ENCODE measurements at places on chromosomes 7 and 10.

DNA sequence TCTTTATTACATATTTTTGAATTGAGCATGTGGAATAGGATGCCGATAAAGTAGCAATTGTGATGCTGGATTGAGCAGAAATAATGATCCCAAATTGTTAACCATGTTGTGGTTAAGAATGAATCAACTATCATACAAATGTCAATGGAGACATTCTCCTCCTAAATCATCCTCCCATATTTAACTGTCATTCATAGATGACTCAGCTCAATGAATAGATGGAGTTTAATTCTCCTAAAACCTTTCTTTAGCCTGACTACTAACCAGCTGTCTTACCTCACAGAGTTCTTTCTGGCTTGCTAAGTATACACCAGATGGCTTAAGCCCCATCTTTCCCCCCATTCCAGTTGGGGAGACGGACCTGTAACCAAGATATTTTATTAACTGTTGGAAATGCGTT, 23.4 kb upstream of the NPS start:
- no peak for DNase-seq

- no peak for DNase-seq
Observed at GRCh38 chr10:6395606-6396005, 184.5 kb downstream of the PRKCQ start.

DNA sequence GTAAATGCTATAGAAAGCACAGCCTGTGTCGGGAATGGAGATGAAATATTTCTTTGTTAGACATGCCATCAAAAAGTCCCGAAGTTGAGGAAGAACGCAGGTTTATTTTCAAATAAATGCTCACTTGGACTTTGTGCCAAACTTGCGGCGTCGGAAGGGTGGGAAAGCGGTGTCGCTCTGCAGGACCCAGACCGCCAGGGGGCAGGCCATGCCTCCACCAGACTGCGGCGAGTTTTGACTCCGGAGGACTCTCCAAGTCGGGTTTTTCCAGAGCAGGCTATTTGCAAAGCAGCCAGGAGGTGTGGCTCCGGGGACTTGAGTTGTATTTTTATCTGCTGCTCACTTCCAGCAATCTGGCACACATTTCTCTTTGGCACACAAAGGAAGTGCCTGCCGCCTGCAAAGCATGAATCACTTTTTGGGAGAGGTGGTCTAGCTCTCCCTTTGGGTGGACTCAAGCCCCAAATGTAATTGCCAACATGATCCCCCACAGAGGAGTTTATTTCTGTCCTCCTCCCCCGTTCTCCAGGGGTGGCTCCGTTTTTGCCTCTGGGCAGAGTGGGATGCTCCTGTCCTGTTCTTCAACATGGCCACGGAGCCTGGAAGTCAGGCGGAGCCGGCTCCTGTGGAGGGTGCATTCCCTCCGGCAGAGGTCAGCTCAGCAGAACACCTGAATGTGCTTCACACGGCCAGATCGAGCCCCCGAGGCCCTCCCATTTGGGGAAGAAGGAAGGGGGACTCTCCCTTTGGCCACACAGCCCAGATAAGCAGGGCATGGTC, 82.3 kb upstream of the GPR26 start:
- DNase-seq, result peak; percentile 45

DNA sequence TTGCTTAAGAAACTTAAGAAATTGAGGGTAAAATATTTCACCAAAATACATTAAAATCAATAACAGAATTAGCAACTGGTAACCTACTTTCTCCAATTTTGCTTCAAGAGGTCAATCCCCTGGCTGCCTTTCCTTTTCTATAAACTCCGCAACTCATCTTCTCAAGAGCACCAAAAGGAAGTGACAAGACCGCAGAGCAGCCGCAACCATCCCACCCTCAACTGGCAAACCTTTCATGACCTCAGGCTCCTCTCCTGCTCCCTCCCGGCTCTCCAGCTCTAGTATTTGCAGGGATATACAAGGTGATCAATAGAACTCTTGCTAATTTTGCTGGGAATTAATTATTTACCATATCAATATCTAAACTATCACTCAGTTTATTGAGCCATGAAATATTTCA, 88.9 kb downstream of the ATE1 start:
- DNase-seq, result no peak

GRCh38 chr7:132030883-132031282, 474.5 kb upstream of the PODXL start:
- no peak for DNase-seq

DNA sequence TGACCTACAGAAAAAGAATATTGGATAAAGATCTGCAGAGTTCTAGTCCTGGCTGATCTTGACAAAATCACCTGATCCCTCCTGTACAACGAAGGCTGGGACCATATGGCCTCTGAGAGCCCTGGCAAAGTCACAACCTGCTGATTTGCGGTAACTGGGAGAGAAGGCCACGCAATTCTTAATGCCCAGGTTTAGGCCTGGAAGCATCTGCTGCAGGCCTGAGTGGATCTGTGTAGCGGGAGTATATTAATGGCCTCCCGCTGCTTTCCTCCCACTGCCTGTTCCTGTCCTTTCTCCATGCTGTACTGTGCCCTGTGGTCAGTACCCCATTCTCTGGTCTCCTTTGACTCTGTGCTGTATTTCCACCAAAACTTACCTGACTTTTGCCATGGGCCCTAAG, 24.2 kb downstream of the AKR1B1 start:
- no peak for DNase-seq

DNA sequence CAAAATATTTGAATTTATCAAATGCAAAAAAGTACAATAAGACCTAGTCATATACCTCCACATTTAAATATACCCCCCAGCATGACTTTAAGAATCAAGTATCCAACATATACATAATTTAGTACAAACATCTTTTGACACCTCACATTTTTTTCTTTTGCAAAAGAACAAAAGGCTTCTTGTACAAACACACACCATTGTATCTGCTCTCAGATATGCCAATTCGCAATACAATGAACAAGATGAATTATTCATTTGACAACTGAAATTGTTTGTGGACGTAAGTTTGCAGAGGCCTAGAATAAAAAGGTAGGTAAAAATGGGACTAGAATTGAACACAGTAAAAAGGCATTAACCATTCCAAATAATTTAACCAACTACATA, 154.4 kb downstream of the CACNA2D1 start:
- DNase-seq, result no peak

DNA sequence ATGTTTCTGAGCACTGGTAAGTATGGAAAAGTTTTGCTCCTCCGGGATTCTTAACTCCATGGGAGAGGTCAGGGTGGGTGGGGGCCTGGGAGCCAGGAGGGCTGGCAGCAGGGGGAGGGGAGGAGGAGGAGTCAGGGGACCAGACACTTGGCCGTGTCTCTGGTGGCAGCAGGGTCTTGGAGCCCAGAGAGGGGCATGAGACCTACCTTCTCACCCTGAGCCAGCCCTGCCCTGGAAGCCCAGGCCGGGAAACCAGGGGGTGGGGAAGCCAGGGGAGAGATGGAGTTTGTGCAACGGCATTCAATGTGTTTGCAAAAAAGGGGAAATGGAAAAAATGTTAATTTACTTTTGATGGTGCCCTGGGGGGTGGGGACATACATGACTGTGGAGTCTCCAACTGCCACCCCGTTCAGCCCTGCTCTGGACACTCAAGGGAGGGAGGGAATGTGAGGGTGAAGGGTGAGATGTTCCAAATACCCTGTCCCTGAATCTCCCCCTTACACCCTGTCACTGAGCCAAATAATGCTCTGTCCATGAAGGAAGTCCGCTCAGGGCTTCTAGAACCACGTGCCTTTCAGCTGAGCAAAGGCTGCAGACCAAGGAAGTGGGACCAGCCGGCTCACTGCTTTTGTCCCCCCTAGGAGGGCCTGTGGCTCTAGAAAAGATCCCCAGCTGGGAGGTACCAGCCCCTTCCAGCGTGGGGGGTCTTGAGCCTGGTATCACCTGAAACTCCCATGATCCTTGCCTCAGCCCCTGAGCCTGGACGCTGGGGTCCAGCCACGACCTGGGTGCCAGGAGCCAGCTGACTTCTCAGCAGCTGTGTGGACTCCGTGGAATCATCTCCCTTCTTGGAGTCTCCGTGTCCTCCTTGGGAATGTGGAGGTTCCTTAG, 48.3 kb downstream of the TMEM270 start:
- no peak for DNase-seq

- peak; percentile 66 for DNase-seq
Observed at GRCh38 chr10:57579926-57580325, 687.8 kb downstream of the IPMK start.

- DNase-seq, result no peak
Observed at GRCh38 chr7:17952387-17952786, 12.1 kb upstream of the SNX13 start.

DNA sequence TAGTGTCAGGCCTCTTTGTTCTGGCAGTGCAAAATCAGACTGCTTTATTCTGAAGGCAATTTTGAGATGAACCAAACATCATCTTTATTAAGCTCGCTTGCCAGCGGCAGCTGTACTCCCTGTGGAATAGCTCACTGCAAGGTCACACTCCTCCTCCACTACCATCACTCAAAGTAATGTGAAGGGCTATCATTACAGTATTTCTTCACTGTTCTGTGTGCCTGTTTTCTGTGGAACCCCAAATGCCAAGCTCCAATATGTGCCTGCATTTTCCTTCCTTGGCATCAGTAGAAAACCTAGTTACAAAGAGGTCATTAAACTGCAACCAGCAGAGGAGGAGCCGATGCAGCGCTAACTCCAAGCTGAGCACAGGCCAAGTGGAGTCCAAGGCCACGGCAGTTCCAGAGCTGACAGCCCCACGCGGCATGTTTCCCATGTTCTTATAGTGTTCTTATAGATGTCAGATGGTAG, 21.4 kb downstream of the BCCIP start:
- DNase-seq, result no peak

DNA sequence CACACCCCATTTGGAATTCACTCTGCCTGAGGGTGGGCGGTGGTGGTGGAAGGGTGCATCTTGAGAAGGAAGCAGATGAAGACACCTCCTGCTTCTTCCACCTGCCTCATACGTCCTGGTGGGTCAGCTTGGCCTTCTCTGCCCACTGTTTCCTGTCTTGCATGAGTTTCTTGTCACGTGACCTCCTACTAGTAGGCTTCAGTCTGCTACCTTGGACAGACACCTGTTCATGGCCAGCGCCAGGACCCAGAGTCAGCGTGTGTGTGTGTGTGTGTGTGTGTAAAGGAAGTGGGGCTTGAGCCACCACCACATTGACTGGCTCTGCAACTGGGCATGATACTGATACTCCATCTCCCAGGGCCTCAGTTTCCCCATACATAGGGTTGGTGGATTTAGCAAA, 17.1 kb upstream of the VPS37D start:
- DNase-seq, result no peak

DNA sequence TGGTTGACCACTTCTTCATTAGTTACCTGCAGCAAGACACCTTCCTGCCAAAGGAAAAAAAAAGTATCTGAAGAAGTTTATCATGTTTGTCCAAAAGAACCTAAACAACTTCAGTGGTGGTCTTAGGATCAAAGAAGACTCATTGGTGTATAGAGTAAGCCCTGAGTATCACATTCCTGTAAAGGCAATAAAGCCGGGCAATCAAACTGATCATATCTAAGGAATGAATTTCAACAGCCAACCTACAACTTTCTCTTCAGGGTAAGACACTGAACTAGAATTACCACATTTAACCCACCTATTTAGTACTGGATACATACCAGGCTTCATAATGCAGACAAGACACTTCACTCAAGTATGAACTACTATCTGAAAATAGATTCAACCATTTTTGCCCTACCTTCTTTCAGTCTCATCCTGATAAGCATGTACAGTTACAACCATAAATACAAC, 10.1 kb downstream of the HNRNPA2B1 start:
- no peak for DNase-seq

GRCh38 chr7:5215313-5215712, 25.3 kb downstream of the WIPI2 start:
- no peak for DNase-seq

- no peak for DNase-seq
Observed at GRCh38 chr7:3998060-3998459, 684.0 kb upstream of the FOXK1 start.

DNA sequence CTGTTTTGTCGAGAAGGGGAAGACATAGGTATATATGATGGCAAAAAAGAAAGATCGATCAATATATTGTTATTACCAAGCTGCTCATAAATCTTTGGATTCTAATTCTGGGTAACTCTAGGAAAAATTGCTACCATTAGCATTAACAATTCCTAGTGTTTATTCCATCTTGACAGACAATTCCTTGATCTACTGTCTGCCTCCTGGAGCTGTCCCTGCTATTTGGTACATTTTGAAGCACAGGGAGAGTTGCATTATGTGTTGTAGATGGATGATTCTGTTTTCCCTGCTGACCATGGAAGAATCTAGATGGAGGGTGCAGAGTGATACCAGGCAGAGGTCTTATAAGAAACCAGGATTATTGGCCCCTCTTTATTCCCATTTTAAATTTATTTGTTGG, 29.1 kb upstream of the SEM1 start:
- no peak for DNase-seq

DNA sequence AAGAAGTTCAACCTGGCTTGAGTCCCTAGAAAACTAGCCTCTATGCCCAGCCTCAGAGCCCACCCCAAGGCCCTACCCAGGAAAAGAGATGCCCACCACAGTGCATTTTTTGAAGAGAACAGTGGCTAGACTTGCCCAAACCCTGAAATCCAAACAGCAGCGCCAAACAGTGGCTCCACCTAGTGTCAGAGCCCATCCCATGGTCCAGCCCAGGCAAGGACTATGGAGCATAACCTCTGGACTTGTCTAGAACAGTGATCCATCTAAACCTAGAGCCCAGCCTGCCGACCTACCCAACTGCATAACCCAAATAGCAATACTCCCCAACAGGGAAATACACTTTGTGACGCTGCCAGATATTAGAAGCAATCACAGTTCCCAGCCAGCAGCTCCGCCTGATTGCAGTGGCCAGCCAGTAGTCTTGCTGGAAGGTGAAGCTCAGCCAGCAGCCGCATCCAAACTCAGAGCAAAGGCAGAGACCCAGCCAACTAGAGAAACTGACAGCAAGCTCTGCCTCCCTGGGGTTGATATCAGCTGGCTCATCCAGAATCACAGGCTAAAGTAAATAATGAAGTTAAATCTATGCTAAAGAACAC, 44.5 kb downstream of the HBP1 start:
- no peak for DNase-seq
